ENCODE measurements at places on chromosomes 5 and 9.

DNA sequence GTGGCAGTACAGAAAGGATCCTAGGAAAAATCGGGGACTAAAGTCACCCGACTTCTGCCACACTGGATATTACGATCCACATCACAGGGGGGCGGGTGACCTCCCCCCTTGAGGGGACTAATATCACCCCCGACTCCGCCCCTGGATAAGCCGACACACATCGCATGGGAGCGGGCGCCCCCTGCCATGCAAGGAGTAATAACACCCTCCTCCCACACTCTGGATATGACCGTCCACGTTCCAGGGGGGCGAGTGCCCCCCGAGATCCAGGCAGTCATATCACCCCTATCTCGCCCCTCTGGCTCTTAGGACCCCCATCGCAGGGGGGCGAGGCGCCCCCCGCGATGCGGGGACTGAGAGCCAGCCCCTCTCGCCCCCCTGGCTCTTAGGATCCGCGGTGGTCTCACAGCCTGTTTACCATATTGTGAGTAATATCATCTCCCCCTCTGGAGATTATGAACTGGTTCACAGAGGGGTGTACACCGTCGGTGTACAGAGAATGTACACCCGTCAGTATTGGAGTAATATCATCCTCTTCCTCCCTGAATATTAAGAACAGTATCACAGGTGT, 423.0 kb downstream of the DIRAS2 start:
- DNase-seq: peak; percentile 18

DNA sequence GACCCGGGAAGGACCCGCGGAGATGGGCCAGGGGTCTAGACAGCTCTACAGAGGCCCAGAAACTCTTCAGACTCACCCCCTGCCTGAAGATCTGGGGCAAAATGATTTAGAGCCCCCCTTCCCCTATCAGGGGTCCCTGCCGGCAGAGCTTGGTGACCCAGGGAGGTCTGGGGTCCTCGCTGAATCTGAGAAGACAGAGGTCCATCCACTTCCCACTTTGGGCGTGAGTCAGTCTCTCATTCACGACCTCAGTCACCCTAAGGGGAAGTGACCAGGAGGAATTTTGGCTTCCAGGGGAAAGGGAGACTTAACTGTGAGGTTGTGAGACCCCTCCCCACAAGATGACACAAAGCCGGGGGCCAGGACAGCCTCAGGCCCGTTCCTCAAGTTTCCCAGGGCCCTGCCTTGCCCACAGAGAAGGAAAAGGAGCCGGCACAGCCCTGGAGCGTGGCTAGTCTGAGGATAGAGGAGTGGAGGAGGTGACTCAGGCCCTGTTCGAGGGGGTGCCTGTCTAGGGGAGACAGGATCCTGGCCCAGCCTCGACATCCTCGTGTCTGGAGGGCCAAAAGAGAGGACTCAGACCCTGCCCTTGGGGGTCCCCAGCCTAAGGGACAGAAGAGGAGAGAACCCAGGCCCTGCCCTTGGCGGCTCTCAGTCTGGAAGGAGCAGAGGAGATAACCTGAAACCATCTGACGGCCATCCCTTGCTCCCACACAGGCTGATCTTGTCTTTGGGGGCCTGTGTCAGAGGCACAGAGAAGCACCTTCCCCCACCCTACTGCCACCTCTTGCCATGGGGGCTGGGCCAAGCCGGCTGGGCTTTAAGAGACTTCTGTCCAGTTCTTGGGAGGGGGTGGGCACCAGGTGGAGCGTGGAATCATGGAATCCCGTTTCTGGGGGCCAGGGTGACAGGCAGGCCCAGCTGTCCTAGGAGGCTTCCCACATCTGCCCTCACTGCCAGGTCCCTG, 889 bp downstream of the PDLIM4 start:
- peak; percentile 85 for DNase-seq

DNA sequence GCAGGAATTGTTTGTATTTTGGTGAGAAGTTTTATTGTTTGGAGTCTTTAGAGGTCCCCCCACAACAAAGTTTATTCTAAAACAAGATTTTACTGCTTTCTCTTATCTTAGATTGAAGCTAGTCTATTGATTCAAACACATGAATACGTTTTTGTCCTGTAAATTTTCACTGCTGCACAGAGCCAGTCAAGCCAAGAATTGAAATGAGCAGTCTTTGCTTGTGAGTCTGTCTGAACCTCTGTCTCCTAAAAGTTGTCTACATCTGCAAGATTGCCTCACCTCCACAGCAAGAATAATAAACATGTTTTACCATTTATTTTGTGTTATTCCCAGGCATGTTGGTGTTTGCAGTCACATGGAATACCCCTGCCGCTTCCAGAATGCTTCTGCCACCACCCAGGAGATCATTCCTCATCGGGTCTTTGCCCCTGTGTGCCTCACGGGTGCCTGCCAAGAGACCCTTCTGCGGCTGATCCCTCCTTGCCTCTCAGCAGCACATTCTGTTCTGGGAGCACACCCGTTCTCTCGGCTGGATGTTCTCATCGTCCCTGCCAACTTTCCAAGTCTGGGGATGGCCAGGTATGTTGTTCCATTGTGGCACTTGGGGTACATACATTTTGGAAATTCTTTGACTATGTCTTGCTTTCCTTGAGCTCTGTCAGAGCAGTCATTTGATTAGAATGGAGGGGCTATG, 74.1 kb downstream of the AOPEP start:
- no peak for DNase-seq

- no peak for DNase-seq
These were observed 94.8 kb downstream of the RCL1 start for GRCh38 chr9:4887556-4887955.

DNA sequence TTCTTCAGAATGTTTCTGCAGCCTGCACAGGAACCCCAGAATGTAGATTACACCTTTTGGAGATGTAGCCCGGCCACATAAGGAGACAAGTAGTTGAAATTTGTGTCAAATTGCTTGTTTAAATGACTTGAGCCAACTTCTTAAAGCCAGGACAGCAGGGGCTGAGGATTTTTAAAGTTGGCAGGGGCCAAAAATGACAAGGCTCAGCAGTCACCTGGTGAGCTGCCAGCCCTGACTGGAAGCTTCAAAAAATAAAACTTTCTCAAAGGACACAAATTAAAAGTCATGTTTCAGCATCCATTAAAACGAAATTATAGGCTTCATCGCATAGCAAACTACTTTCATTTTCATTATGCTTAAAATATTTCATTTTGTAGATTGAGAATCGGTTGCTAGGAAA, 340.3 kb upstream of the WWC1 start:
- DNase-seq: no peak

GRCh38 chr9:135051316-135052038, 36.0 kb upstream of the OLFM1 start:
- no peak for DNase-seq

DNA sequence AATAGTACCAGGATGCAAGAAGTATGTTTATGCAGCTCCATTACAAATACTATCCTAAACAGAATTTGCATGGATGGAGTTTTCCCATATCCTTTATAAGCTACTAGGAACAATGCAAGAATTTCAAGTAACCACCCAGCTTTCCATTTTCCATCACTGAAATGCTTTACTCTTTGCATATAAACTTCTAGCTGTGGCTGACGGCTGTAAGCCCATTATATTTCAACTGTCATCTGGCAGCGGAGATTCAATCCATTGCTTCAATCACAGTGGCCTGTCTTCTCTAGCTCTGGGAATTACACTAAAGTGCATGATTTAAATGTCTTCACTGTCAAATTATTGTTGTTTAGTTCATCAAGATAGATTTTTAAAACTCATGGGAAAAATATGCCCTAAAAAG, 64.2 kb upstream of the PAM start:
- DNase-seq: no peak
